Head of caudate nucleus (tissue), 42 donors: ENCODE measurements at places on chromosomes 7 and 10.

- DNase-seq = no peak
Observed at GRCh38 chr10:63553031-63553430, 31.8 kb downstream of the REEP3 start.

GRCh38 chr7:141147482-141147881, 73.6 kb downstream of the TMEM178B start:
- DNase-seq = no peak

DNA sequence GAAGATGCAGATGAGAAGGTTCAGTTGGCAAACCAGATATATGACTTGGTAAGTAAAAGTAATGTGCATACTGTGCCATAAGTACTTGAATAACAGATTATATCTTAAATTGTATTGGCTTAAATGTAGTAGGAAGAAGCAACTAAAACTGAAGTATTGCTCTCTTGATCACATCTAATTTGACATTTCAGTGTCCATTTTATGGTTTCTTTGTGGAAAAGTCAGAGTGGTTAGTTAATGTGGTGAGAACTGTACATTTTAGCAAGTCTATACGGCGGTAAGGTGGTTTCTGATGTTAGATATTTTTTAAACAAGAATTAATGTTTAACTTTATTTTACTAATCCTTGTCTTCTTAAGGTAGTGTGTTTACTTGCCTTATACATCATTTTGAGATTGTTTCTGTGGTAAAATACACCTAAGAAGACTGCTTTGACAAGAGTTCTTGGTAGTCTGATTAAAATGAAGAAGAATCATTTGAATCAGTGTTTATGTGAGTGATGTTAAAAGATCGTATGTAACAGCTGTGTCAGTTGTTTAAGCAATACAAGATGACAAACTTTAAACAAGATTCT, 5.1 kb downstream of the ING3 start:
- no peak for DNase-seq

GRCh38 chr10:113171662-113172061, 221.6 kb downstream of the TCF7L2 start:
- no peak for DNase-seq

DNA sequence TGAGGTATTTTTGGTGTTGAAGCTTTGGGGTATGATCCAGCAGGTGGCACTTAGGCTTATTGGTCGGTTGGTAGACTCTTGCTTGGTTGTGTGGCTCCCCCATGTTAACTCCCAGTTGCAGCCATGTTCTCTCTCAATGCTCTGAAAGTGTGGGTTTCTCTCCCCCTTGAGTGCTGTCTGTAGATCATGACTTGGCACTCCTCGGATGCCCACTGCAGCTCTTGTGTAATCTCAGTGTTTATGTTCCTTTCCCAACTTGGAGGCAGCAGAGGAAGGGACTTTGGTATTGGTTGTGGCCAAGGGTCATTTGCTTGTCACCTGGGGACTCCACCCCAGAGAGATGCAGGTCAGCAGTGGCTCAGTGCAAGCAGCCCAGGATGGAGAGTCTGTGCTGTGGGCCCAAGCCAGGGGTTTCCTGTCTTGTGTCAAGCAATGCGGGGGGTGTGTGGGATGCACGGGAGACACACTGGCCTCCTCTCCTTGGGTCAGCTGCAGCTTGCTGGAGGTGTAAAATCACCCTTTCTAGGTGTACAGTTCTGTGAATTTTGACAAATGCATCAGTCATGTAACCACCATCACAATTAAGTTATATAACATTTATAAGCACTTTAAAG, 36.9 kb downstream of the PIK3CG start:
- DNase-seq = no peak
